ENCODE measurements at places on chromosomes 5 and 9. TPM values are rescaled to one million over a fixed set of nuclear protein-coding genes. Genes with fewer than 3 reads are reported as not detected.

The SV2C gene
- not detected for total RNA-seq

The KIF24 gene
- 1.6 TPM for total RNA-seq

The KIF4B gene
- not detected for total RNA-seq

The LHX2 gene
- total RNA-seq, result 0.36 TPM

GRCh38 chr9:70080481-70081119 is 37.0 kb downstream of the MAMDC2 start:
- DNase-seq, result peak; percentile 49
- H3K27me3 ChIP-seq, result no peaks in the 10 kb centered on the region

DNA sequence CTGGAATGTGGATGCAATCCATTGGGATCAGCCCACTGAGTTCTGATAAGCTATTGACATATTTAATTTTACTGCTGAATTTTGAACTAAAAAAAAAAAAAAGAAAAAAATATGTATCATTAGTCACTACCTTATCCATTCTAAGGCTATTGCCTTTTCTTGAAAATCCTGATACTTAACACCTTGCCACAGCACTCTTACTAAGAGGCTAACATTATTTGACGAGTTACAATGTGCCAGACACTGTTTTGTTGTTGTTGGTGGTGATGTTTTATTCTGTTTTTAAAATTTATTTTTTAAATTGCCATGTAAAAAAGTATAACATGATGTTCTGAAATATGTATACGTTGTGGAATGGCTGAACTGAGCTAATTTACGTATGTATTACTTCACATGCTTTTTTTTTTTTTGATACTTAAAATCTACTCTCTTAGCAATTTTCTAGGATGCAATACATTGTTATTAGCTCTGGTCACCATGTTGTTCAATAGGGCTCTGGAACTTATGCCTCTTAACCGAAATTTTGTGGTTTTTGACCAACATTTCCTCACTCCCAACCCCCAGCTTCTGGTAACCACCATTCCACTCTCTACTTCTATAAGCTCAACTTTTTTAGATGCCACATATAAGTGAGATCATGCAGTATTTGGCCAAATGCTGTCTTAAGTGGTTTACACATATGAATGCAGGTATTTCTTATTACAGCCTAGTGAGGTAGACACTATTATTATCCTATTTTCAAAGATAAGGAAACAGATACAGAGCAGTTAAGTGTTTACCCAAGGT is 134.8 kb upstream of the PCA3 start:
- no peaks in the 10 kb centered on the region for H3K4me1 ChIP-seq
- no peak overlapping the region for H3K4me3 ChIP-seq
- H3K27me3 ChIP-seq, result no peaks in the 10 kb centered on the region
- no peaks in the 10 kb centered on the region for H3K36me3 ChIP-seq
- DNase-seq, result no peak

- no peaks in the 10 kb centered on the region for H3K36me3 ChIP-seq
- no peak overlapping the region for H3K27ac ChIP-seq
- no peak for DNase-seq
- no peaks in the 10 kb centered on the region for H3K27me3 ChIP-seq
- H3K4me3 ChIP-seq, result no peak overlapping the region
Observed at GRCh38 chr5:72920690-72921502, 34.9 kb upstream of the FCHO2 start.

- no peak overlapping the region for H3K4me3 ChIP-seq
- H3K36me3 ChIP-seq, result no peaks in the 10 kb centered on the region
- no peak for DNase-seq
Observed at GRCh38 chr9:37290940-37291485, 131.5 kb upstream of the GRHPR start.

DNA sequence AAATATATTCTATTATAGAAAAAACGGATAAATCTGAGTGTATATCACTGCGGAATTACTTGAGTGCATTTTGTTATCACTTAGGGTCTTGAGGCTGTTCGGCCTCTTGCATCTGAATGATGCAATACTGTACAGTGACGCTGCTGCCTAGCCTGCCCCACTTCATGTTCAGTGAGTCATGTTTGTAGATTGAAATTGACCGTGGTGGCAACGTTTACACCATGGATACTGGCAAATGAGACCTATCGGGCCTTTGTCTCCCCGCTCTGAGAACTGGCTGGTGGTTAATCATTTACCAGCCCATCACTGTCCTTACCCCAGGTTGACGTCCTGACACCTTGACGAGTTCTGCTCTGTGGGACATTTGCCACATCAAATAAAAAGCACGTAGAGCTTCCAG is 510.1 kb upstream of the ADAMTS16 start:
- no peaks in the 10 kb centered on the region for H3K4me1 ChIP-seq
- H3K27me3 ChIP-seq, result peaks cover 5% of the 10 kb centered on the region
- no peak overlapping the region for H3K27ac ChIP-seq
- H3K36me3 ChIP-seq, result no peaks in the 10 kb centered on the region
- no peak overlapping the region for H3K4me3 ChIP-seq

- no peaks in the 10 kb centered on the region for H3K36me3 ChIP-seq
- H3K27me3 ChIP-seq, result no peaks in the 10 kb centered on the region
- peaks cover 3% of the 10 kb centered on the region for H3K4me1 ChIP-seq
Observed at GRCh38 chr5:149944666-149945065, at the start of gene PDE6A. Gene PDE6A (minus strand): TSS chr5:149944793. CDS start chr5:149944673, 120 bp downstream.

- DNase-seq, result no peak
- no peaks in the 10 kb centered on the region for H3K27me3 ChIP-seq
- no peaks in the 10 kb centered on the region for H3K36me3 ChIP-seq
- H3K27ac ChIP-seq, result no peak overlapping the region
Observed at GRCh38 chr9:10704720-10705119, 91.9 kb upstream of the PTPRD start.

- DNase-seq, result no peak
- H3K4me3 ChIP-seq, result no peak overlapping the region
- no peaks in the 10 kb centered on the region for H3K27me3 ChIP-seq
- H3K36me3 ChIP-seq, result no peaks in the 10 kb centered on the region
Observed at GRCh38 chr9:8649160-8649559, 849.6 kb upstream of the DMAC1 start.

- no peak for DNase-seq
- no peak overlapping the region for H3K27ac ChIP-seq
- no peaks in the 10 kb centered on the region for H3K27me3 ChIP-seq
- H3K4me3 ChIP-seq, result no peak overlapping the region
- no peaks in the 10 kb centered on the region for H3K36me3 ChIP-seq
Observed at GRCh38 chr5:147784146-147784987, 1.8 kb upstream of the JAKMIP2 start.

The TMEM171 gene
- total RNA-seq, result not detected

All from heart left ventricle (tissue), 16 donors.